ENCODE measurements at places on chromosomes 16 and 17.

DNA sequence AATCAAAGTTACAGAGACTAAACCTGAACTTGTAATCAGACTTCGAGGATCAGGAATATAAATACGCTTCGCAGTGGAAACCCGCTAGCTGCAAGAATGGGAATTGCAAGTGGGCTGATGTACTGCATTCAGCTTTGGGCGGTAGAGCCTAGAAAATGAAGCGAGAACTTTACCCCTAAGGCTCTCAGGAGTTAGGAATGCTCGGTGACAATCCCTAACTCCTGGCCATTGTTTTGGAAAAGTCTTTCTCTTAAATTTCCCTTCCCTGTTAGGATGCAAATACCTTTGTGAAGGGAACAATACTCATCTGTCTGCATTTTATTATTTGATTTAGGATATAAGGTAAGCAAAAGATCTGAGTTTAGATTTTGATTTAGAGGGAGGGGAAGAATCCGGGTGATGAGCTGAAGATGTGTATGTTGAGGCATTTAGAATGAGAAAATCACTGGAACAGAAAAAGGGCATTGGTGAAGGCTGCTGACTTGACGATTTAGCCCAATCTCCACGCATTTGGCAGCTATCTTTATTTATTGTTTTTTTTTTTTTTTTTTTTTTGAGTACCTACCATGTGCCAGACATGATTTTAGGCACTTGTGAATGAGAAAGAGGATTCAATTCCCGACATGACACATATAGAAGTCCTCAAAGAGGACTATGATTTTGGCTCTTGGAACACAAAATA, 2.2 kb upstream of the TOX3 start:
- no peak for DNase-seq

GRCh38 chr17:31811101-31811500, 47.9 kb downstream of the COPRS start:
- DNase-seq, result no peak

- DNase-seq, result no peak
Measured at GRCh38 chr16:81841722-81842121, 62.6 kb downstream of the PLCG2 start.

DNA sequence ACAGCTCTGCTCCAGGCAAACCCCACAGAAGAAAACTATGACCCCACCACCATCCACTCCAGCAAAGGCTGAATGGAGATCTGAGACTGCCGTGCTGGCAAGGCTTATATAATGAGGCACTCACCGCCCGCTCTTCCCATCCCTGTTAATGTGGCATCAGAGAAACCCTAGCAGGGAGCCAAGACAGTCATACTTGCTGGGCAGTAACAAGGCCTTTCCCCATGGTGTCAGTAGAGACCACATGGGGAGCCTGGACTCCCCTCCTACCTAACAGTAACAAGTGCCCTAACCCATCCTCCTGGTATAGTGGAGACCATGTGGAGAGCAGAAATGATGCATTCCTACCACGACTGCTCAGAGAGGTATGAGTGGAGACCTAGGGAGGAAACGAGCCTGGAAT, 235.2 kb downstream of the C16orf78 start:
- peak; percentile 40 for DNase-seq

- no peak for DNase-seq
Measured at GRCh38 chr17:6027342-6028024, 42.7 kb upstream of the WSCD1 start.

GRCh38 chr17:77615703-77616253, 342.7 kb upstream of the TNRC6C start:
- DNase-seq, result no peak

DNA sequence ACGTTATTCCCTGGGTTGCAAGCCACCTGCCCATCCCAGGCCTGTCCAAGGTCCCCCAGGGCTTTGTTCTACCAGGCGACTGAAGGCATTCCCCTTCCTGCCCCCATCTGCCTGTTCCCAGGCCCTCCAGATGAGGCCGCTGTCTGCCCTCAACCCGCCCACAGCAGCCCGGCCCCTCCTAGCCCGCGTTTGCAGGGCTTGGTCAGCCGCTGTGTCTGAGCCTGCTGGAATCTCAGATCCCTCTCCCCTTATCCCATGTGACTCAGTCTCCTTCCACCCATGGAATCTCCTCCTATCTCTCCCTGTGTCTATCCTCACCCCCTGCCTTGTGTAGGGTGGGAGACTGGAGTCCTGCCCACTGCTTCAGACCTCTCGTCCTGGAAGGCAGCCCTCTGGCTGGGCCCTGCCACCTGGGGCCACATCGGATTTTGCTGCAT, 186.0 kb upstream of the TNRC6C start:
- no peak for DNase-seq

DNA sequence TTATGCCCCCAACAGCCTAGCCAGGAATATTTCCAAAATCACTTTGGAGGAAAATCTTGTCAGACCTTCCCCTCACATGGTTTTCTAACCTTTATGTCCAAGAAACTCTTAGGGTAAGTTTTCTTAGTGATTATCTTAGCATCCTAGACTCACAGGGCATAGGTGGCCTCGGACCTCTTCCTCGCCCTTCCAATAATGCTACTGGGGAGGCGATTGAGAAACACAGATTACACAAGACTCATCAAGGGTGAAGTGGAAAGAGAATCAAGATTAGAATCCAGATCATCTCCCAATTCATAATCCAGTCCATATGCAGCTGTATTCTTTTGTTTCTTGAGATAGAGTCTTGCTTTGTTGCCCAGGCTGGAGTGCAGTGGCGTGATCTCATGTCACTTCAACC, 358.4 kb upstream of the CDH5 start:
- no peak for DNase-seq

DNA sequence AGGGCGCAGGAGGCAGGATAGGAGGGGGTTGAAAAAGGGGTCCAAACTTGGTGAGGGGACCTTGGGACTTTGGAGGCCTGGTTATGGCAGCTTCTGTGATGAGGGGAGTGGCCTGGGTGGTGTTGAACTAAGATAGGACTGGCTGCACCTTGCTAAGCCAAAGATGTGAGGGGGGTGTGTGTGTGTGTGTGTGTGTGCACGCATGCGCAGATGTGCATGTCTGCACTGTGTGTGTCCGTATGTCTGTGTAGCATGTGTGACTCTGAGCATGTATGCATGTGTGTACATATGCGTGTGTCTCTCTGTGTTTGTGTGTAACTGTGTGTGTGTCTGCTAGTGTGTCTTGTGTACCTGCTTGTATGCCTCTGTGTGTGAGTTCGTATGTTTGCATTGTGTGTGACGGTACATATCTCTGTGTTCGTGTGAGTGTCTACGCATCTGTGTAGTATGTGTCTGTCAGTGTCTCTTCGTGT, 4.1 kb downstream of the SLC16A5 start:
- DNase-seq, result no peak

GRCh38 chr16:3859889-3860288, 20.6 kb downstream of the CREBBP start:
- no peak for DNase-seq

- DNase-seq, result no peak
Measured at GRCh38 chr16:27980919-27981700, 82.4 kb downstream of the GSG1L start.

- DNase-seq, result no peak
Measured at GRCh38 chr16:81956213-81956948, 54.9 kb downstream of the SDR42E1 start.

DNA sequence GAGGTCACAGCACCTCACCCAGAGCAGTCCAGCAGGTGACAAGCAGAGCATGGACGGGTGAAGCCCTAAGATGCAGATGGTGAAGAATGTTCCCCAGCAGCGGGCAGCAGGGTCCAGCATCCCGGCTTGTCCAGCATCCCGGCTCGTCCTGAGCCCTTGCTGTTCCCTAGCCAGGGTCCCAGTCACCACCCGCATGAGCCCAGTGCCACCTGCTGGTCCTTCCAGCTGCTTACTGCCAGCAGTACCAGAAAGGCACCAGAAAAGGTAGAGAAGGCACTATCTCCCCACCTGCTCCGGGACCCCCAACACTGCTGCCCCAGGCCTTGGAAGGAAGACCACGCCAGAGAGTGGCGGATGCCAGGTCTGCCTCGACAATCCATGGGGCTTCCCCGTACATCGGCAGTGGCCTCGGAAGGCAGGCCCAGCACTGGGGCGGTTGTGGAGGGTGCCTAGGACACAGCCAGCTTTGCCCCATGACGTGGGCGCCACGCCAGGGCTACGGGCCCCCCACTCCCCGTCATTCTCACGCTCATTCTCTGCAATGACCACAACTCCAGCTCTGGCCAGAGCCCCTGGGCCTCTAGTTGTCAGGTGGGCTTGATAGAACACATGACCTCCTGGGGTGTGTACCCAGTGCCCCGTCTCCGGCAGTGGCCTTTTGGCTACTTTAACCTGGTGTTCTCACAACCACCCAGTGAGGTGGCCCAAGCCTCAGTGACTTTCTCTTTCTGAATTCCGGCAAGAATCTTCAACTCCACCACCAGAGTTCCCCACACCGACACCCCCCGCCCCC, 1.4 kb downstream of the CENPX start:
- DNase-seq, result peak; percentile 46

DNA sequence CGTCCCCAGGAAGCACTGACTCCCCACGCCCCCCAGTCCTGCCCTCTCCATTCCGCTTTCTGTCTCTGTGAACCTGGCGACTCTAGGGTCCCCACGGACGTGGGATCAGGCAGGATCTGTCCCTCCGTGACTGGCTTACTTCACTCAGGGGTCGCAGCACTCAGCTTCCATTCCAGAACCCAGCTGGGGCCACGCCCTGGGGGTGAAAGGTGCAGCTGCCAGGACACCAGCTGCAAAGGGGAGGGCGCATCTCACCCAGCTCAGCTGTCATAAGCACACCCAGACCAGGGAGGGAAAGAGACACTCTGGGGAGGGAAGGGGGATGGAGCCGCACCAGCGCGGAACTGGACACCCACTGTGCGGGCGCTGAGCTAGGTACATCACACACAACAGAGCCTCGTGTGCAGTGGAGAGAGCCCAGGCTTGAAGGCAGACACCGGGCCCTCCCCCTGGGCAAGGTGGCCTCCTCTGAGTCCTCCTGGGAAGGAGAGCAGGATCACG, 18.5 kb upstream of the HEXD start:
- no peak for DNase-seq

DNA sequence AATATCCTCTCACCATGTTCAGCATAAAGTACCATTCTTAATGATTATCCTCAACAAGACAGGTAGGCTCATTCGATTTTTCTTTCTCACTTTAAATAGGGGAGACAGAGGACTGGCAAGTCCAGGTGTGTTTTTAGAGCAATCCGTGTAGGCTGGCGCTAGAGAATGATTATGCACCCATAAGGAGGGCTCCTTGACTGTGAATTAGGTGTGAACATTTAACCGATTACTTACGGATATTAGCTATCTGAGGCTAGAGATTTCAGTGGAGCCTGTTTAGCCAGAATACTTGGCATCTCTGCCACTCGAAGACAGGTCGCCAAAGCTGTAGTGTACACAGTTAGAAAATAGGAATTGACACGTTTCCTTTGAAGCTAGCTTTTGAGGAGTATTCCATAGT, 1.9 kb downstream of the SEC14L1 start:
- DNase-seq, result no peak

- DNase-seq, result no peak
Measured at GRCh38 chr17:80588702-80589383, 44.2 kb downstream of the RPTOR start.

- DNase-seq, result no peak
Measured at GRCh38 chr17:22266231-22266630, 573.9 kb downstream of the KCNJ18 start.

DNA sequence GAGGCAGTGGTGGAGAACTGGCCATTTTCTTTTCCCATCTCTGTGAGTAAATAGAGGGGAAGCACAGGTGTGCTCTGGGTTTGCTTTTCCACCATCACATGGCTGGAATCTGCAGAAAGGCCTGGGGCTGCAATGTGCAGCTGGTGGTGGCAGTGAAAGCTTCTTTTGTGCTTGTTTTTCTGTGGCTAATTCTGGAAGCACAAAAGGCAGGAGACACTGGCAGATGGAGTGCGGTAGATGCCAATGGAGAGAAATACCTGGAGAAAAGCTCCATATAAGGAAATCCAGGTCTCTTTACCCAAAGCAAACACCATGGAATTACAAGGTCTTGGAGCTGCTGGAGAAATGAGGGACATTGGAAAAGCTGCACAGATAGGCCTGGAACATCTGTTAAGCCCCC, 146.9 kb downstream of the HAPSTR1 start:
- no peak for DNase-seq

- DNase-seq, result no peak
Measured at GRCh38 chr17:38693700-38694329, 11.3 kb upstream of the MLLT6 start.

- DNase-seq, result no peak
Measured at GRCh38 chr16:203246-203645, 23.0 kb downstream of the HBQ1 start.

- no peak for DNase-seq
Measured at GRCh38 chr17:34723875-34724274, 144.5 kb downstream of the TMEM132E start.

GRCh38 chr16:50988441-50988840, 162.6 kb downstream of the SALL1 start:
- no peak for DNase-seq

GRCh38 chr16:53085931-53086421, 31.2 kb downstream of the CHD9 start:
- no peak for DNase-seq

DNA sequence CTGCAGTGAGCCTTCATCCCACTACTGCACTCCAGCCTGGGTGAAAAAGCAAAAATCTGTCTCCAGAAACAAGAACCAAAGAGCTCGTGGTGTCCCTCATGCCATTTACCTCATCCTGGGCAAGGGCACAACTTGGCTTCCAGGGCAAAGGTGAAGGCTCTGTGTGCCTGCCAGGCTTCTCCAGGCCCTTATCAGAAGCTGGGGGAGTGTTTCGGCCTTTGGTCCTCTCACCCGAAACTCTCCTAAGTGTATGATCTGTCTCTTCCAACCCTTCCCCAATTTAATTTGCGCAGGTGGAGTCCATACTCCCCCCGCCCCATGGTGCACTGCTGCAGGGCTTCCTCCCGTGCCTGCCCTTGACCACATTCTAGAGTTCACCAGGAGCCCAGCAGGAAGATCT, 1.1 kb downstream of the CES2 start:
- no peak for DNase-seq

- DNase-seq, result peak; percentile 14
Measured at GRCh38 chr17:3012926-3013581, 50.4 kb downstream of the OR1D5 start.

- no peak for DNase-seq
Measured at GRCh38 chr17:43547659-43548256, 1.6 kb upstream of the ETV4 start.

DNA sequence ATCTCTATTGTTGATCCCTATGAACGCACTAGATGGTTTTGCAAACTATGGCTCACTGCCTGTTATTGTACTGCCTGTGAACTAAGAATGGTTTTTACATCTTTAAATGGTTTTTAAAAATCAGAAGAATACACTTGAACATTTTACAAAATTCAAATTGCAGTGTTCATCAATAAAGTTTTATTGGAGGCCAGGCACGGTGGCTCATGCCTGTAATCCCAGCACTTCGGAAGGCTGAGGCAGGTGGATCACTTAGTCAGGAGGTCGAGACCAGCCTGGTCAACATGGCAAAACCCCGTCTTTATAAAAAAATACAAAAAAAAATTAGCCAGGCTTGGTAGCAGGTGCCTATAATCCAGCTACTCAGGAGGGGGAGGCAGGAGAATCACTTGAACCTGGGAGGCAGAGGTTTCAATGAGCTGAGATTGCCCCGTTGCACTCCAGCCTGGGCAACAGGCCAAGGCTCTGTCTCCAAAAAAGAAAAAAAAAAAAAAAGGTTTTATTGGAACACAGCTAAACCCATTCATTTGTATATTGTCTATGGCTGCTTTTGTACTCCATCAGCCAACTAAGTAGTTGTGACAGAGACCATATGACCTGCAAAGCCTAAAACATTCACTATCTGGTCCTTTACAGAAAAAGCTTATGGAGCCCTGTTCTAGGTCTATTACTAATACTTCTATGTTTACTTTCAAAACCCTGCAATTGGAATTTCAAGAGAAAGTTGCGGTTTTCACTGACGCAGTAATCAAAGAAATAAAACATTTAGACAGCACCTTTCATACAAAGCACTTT, 18.9 kb downstream of the IKZF3 start:
- no peak for DNase-seq
